ENCODE measurements at places on chromosomes 5 and 9.

- DNase-seq = no peak
Measured at GRCh38 chr9:77598991-77599390, 49.1 kb downstream of the GNA14 start.

GRCh38 chr5:113524927-113525326 lies 11.4 kb downstream of the YTHDC2 start:
- no peak for DNase-seq

- no peak for DNase-seq
Measured at GRCh38 chr5:16067415-16067814, 112.2 kb downstream of the MARCHF11 start.

- DNase-seq = no peak
Measured at GRCh38 chr9:115046199-115046598, 71.8 kb downstream of the TNC start.

Data from esophagus muscularis mucosa (tissue), 4 donors.